NCI-H1417 (cell line): ENCODE measurements at places on chromosomes 6 and 20.
A peak's percentile ranks its signal among the peaks of the same experiment; 100 is the strongest.

GRCh38 chr6:131135244-131136020 is at the start of gene AKAP7:
Gene AKAP7, plus strand, starts transcription at chr6:131135467. Its CDS starts 297 bp downstream, at chr6:131135764.
- no peak for DNase-seq

- peak; percentile 14 for DNase-seq
Measured at GRCh38 chr6:44653761-44654218, 266.3 kb downstream of the CDC5L start.

DNA sequence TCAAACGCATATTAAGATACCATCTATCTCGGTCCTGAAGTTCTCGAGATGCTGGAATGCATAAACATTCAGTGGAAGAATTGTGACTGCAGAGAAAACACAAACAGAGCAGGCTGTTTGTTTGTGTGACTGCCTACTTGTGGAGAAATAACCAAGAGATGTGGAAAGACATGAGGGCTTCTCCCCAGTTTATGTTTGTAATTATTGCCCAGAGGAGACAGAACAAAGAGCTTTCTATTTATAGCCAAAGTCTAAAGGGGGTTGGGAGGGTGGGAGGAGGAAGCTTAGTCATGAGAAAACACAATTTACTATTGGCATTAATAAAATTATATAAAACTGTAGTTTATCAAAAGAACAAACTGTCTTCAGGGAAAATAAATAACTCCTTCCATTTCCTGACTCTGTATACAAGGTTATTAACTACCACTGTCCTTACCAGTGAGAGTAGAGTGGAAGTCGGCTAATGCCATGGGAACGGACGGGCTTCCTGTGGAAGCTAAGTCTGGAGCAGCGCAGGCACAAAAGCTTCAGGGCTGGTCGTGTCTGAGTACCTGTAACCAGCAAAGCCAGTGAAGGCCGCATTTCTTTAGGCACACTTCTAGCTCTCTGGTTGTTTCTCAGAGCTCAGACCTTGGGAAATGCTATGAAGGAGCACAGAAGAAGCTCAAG is 200.2 kb upstream of the SUPT3H start:
- DNase-seq, result peak; percentile 42

DNA sequence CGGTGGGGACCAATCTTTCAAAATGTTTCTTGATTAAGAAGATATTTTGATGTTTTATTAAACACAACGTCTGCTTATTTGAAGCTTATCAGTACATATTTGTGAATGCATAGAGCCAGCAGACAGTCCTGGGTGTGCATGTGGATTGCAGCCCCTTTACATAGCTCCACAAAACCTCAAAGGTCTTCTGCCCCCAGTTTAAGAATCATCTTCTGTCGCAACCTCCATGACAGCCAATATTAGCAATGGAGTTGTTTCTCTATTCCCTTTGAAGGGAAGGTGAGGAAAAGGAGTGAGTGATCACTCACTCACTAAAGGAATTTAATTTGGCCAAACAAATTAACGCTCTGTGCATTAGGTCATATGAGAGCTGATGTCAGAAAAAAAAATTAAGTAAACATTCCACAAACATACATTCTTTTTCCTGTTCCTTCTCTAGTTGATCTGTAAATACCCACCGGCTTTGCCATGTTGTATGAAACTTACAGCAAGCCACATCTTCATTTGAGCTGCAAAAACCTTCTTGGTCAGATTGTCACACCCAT is 152.9 kb downstream of the SIM1 start:
- DNase-seq, result no peak

GRCh38 chr6:92892626-92893170 is 526.7 kb downstream of the EPHA7 start:
- no peak for DNase-seq

DNA sequence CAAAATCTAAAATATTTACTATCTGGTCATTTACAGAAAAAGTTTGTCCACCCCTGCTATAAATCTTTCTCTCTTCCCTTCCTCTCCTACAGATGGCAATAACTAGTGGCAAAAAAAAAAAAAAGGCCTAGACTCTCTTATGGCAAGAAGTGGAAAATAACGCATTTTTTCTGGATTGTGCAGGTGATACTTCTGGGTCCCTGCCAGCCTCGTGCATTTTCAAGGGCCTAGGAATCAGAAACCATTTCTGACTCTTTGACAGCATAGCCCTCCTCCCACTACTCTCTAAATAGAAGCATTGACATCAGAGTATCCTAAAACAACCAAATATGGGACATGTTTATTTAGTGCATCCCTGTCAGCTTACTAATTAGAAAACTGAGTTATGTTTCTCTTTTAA is 251.0 kb downstream of the KHDC1L start:
- DNase-seq, result peak; percentile 74

- peak; percentile 84 for DNase-seq
Measured at GRCh38 chr6:142692942-142693341, 252.0 kb downstream of the HIVEP2 start.

- no peak for DNase-seq
Measured at GRCh38 chr6:42411406-42411805, 40.3 kb downstream of the TRERF1 start.

GRCh38 chr20:59331721-59332329 is 31.4 kb downstream of the EDN3 start:
- DNase-seq, result peak; percentile 40

GRCh38 chr20:49866051-49866450 is 49.3 kb downstream of the SPATA2 start:
- no peak for DNase-seq

- DNase-seq, result peak; percentile 95
Measured at GRCh38 chr6:84773431-84774156, 9.2 kb upstream of the TBX18 start.

GRCh38 chr20:50487397-50487796 is 22.8 kb upstream of the PTPN1 start:
- DNase-seq, result no peak

DNA sequence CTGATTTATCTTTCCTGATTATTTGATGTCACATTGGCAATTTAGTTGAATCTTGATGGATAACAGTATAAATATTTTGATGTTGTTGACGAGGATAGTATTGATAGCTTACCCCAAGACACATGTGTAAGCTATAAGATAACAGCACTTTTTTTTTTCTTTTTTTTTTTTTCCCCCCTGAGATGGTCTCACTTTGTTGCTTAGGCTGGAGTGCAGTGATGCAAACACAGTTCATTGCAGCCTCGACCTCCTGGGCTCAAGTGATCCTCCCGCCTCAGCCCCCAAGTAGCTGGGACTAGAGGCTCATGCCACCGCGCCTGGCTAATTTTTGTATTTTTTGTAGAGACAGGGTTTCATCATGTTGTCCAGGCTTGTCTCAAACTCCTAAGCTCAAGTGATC is 21.8 kb downstream of the MYO6 start:
- DNase-seq, result no peak

GRCh38 chr6:135853227-135853626 is 1.7 kb downstream of the PDE7B start:
- peak; percentile 12 for DNase-seq

DNA sequence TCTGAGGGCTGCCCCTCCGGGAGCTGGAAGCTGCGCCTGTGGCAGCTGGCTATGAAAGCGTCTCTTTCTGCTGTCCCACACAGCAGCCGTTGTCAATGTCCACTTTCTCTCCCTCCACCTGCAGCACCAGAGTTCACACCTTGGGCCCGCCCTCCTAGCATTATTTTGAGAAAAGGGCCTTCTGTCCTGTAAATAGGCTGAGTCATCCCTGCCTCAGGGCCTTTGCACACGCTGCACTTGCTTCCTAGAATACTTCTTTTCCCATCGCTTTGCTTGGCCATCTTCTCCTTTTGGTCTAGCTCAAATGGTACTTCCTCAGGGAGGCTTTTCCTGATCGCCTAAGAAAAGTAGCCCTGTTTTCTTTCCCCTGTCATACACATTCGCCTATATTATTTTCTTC is 69.3 kb upstream of the ZNFX1 start:
- DNase-seq, result no peak

GRCh38 chr6:111280445-111280955 is 193.2 kb downstream of the SLC16A10 start:
- DNase-seq, result no peak

DNA sequence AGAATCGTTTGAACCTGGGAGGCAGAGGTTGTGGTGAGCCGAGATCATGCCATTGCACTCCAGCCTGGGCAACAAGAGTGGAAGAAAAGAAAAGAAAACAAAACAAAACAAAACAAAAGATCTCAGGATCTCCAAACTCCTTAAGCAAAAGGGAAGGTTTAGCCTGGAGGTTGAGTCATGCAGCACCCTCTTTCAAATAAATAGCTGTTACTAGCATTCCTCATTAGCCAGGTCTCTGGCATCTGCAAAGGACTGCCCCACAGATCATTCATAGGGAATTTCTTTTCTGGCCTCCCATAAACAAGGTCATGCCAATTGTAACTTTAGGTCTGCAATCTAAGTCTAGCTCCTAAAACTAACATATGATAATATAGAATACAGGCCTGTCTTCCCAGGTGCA is 37.2 kb downstream of the EDN1 start:
- DNase-seq, result no peak

GRCh38 chr20:1863296-1863695 is 31.9 kb upstream of the SIRPA start:
- no peak for DNase-seq

- DNase-seq, result no peak
Measured at GRCh38 chr6:124963416-124963785, 1.2 kb downstream of the RNF217 start.

DNA sequence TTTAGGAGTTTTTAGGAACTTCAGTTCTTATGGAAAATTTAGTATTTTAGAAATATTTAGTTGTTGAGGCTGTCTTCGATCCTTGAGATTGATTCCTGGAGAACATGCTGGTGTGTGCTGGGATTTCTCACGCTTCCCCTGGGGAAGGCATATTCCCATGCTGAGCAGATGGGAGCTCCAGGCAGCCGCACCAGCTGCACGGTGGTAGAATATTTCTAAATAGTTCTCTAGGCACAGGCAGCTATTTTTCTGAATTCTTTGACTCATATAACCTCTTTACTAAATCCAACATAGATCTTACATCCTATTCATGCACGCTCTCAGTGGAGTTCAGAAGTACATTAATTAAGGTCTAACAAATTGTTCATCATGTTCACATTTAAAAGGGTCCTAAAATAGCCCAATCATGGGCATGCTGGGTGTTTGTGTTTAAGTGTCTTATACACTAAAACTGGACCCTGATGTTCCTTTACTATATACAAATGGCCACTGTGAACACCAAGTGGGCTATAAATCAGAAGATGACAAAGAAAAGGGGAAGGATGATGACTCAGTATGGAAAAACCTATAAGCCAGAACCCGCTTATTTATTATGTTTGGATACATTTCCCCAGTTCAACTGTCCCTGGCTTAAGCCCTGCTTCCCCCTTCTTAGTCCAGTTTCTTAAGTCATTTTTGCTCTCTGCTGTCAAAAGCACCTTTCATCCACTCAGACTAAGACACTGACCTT is 138.5 kb downstream of the UST start:
- DNase-seq, result peak; percentile 6

GRCh38 chr6:143223895-143224294 is 163.2 kb downstream of the AIG1 start:
- DNase-seq, result no peak

DNA sequence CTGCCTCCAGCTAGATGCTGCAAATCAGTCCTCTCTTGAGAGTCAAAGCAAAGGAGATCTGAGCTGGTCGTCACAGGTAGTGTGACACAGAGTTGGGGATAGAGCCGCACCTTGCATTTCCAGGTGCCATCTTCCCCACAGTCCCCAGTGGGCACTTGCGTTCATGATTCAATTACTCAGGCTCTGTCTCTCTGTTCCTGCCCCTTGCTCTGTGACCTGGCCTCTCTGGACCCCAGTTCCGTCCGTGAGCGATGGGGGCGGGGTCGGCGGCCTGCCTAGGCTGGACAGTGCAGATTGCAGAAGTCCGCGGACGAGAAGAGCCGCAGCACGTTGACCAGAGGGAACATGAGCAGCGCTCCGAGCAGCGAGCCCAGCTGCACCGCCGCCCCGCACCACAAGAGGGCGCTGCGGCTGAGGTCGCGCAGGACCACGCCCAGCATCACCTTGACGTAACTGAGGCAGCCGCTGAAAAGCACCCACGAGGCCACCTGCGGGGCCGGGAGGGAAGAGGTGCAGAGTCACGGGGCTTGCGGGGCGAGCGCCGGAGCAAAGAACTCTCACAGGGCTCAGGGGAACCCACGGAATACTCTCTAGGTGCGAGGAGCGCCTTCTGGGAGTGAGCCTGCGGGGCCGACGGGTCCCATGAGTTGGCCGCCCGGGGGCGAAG is 7.4 kb downstream of the SLC52A3 start:
- DNase-seq, result no peak

DNA sequence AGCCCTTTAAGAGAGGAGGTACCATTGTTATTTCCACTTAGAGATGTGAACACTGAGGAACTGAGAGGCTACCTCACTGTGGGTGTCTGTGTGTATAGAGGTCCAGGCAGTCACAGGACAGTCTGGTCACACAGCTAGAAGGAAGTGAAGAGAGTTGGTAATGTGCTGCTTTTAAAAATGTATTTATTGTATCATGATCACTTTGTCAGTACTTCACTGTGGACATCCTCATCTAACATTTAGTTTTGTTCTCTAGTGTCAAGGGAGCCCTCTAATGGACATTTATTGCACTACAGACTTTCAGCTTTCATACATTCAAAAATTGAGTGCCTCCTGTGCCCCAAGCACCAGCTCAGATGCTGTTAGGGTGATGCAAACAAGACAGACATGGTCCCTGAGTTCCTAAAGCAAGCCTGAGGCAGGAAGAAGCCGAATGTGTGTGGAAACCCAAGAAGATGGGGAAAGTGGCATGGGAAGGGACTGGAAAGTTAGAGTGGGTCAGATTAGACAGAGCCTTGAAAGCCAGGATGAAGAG is 123.0 kb downstream of the SLC16A10 start:
- peak; percentile 81 for DNase-seq

- DNase-seq, result peak; percentile 16
Measured at GRCh38 chr6:143896126-143896860, 32.0 kb downstream of the ZC2HC1B start.

- DNase-seq, result no peak
Measured at GRCh38 chr6:90039911-90040310, 145.6 kb downstream of the GJA10 start.

DNA sequence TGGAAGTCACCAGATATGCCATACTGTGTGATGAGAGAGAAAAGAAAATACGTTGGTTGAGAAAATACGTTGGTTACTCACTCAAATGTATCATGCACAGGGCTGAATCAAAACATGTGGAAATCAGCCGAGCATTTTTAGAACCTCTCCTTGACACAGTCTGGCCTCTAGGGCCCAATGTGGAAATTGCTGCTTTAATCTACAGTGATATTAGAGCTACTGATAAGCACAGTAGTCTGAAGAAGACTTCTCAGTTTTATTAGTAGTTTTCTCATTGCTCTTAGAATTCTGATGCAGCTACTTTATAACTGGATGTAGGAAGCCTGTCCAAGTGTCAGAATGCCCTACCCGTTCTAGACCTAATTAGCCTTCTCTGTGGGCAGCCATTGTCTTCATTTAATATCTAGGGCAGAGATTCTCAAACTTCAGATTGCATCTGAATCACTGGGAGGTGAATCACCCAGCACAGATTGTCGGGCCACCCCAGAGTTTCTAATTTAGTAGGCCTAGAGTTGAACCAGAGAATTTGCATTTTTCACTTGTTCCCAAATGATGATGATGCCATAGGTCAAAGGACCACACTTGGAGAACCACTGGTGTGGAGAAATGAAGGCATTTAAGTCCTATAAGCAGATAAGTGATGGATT is 229.1 kb downstream of the PLCB1 start:
- peak; percentile 12 for DNase-seq

GRCh38 chr6:114419175-114419574 is 76.4 kb upstream of the HS3ST5 start:
- no peak for DNase-seq
